Activated CD4-positive, CD25-positive, alpha-beta regulatory T cell treated with anti-CD3 and anti-CD28 coated beads, Interleukin-2, amount 50 U/mL, for 72 hours (primary cell): ENCODE measurements at places on chromosomes 3 and 15.

DNA sequence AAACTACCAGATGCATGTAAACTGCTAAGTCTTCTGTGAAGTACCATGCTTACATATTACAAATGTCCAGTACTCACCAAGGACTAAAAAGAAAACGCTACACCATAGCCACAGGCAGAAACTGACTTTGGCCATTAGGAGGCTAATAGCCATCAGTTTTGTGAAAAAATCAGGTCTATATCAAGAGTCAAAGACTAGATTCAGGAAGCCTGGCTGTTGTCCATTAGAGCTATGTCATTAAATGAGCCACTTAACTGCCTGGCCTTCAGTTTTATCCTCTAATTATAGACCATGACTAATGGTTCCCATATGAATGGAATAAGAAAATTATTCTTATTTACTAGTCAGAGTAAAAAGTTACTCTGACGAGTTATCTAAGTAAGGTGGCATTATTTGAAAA, 144.1 kb downstream of the VPS13C start:
- no peak for DNase-seq

DNA sequence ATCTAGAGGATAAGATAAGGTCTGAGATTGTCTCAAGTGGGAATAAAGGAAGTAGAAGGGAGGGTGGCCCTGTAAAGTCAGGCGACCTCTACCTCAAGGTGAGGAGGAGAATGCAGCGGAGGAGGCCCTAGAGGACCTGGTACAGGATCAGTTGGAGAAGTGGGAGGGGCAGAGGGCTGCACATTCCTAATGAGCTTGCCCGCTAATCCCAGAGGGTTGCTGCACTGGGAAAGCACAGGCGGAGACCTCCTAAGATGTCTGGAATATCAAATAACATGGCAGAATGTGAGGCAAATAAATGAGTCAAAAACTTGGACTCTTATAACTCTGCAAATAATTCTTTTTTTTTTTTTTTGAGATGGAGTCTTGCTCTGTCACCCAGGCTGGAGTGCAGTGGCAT, 30.2 kb upstream of the VPS8 start:
- DNase-seq, result no peak

GRCh38 chr15:99303907-99304306, 52.6 kb downstream of the LRRC28 start:
- no peak for DNase-seq

- no peak for DNase-seq
Measured at GRCh38 chr3:58487140-58487886, 4.6 kb upstream of the KCTD6 start.

GRCh38 chr3:170531657-170532335, 54.1 kb downstream of the SLC7A14 start:
- DNase-seq, result no peak

- DNase-seq, result no peak
Measured at GRCh38 chr3:8584661-8585060, 59.9 kb downstream of the SSUH2 start.

GRCh38 chr15:58521293-58521991, 89.7 kb downstream of the LIPC start:
- no peak for DNase-seq

GRCh38 chr3:105598042-105598796, 231.5 kb downstream of the ALCAM start:
- no peak for DNase-seq

GRCh38 chr3:71055257-71056001, 528.1 kb downstream of the FOXP1 start:
- DNase-seq, result no peak

DNA sequence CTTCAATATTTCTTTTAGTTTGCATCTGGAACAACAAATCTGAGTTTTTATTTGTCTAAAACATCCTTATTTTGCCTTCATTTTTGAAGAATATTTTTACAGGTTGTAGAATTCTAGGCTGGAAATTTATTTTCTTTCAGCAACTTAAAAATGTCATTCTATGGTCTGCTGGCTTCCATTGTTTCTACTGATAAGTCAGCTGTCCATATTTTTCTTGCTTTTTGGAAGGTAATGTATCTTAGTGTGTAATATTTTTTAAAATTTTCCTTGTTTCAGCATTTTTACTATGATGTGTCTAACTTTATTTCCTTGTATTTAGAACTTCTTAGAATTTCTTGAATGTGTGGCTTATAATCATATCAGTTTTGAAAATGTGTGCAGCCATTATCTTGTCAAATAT, 37.0 kb downstream of the SEMA6D start:
- DNase-seq, result no peak

DNA sequence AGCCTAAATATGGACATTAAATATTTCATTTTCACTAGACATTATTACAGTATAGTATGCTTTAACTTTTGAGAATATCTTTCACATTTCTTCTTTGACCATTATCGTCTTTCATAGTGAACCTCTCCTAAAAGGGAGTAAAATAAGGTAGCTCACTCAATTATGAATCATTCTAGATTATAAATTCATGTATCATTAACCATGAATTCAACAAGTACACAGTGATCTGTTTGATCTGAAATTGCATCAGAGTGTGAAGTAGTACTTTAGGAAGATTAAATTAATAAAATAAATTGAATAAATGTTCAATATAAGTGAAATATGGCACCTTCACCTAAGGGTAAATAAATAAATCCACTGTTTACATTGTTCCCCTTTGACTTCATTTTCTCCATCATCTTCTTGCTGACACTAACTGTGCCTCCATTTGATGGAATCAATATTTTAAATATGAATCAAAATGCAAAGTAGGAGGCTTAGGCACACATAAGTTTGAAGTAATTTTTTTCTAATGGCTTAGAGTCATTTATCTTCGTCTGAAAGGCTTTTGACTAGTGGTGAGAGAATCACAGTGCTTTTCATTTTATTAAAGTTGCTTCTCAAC, 174.1 kb upstream of the MDFIC2 start:
- no peak for DNase-seq

DNA sequence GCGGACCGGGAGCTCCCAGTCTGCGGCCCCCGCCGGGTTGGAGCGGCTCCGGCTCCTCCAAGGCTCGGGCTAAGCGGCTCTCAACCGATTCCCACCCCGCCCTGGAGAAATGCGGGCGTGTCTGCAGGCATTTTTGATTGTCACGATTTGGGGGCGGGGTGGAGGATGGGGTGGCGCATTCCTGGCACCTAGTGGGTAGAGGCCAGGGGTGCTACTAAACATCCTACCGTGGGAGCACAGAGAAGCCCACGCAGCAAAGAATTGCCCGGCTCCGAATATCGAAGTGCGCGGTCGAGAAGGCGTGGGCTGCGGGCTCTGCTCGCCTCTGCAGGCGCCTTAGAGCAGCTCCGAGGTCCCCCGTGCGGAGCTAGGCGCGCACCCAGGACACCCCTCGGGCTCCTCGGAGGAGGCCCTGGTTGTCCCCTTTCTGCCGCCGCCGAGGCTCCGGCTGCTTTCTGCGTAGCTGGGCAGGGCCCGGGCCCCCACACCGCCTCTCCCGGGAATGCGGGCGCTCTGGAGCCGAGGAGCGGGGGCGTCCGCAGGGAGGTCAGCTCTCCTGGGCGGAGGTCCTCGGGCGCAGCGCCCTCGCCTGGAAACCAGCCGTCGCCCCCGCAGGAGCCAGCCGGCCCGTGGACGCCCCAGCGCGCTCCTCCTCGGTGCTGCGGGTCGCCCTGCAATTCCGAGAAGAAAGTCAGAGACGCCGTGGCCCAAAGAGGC, 16.5 kb upstream of the LAMP3 start:
- no peak for DNase-seq

DNA sequence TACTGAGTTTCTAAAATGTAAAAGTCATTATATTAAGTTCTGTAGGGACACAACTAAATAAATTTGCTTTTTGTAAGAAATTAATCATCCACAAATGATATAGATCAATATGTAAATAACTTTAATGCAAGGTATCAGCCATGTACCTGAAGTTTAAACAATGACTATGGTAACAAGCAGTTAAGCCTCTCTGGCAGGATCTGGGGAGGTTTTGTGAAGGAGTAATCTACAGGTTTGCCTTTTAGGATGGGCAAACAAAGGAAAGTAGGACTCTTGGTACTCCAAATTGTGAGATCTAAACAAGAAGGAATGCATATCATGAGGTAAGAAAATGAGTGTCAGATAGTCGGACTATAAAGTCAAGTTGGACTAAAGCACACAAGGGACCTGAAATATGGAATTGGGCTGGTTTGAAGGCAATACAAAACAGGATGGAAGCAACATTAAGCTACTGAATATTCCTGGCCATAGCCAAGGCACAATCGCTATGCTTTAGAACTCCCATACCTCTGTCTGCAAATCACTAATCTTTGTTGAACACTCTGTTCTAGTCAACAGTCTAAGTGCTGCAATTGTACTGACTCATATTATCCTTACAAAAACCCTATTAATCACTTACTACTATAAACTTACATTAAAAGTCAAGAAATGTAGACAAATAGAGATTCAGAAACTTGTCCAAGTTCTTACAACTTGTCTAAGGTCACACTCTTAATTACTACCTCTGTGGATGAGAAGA, 412.8 kb downstream of the DIPK2A start:
- no peak for DNase-seq

DNA sequence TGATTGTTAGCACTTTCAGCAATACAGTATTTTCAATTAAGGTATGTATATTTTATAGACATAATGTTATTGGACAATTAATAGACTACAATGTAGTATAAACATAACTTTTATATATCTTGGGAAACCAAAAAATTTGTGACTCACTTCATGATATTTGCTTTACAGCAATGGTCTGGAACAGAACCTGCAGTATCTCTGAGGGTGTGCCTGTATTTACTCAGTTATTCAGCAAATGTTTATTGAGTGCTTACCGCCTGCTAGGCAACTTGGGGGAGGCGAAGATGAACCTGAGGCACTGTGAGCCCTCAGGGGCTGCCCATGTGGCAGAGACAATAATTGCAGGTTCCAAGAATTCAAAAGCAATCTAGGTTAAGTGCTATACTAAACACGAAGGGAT, 144.8 kb downstream of the GABRB3 start:
- no peak for DNase-seq

GRCh38 chr3:13198264-13198879, 125.1 kb upstream of the IQSEC1 start:
- no peak for DNase-seq

- DNase-seq, result peak; percentile 53
Measured at GRCh38 chr3:101466465-101467309, 46.3 kb downstream of the SENP7 start.

- DNase-seq, result no peak
Measured at GRCh38 chr15:29687939-29688505, 134.2 kb downstream of the TJP1 start.

DNA sequence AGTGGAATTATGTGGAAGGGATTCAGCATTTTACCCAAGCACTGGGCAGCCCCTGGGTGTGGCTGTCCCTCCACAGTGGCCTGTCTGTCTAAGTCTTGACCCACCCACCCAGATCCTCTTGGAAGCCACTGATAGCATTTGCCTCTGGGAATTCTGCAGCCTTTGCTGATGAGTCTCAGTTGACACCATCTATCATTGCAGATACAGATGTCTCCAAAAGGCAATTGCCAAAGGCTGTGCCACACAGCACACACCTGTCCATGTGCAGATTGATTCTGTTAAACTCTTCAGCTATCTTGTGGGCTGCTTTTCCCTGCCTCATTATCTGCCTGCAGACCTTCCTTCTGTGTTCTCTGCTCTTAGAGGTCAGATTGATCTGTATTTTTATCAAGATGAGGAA, 18.1 kb downstream of the CX3CR1 start:
- DNase-seq, result no peak

DNA sequence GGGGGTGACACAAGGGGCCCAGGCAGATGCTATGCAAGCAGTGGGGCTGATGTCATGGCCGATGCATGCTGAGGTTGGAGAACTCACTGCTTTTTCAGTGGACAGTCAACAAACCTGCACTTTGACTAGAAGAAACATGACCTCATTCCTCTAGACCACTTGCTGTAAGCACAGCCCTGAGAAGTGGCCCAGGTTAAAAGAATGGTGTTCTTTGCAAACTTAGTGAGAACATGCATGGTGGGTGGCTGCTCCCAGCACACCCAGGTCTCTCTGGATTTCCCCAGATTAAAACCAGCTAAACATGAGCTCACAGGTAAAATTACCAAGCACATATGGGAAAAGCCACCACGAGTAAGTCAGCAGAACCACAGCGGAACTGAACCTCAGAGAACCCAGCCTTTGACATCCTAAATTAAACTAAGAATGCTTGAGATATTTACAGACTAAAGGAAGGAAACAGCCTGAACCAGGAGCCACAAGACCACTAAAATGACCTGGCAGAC, 15.5 kb downstream of the DLEC1 start:
- DNase-seq, result no peak

DNA sequence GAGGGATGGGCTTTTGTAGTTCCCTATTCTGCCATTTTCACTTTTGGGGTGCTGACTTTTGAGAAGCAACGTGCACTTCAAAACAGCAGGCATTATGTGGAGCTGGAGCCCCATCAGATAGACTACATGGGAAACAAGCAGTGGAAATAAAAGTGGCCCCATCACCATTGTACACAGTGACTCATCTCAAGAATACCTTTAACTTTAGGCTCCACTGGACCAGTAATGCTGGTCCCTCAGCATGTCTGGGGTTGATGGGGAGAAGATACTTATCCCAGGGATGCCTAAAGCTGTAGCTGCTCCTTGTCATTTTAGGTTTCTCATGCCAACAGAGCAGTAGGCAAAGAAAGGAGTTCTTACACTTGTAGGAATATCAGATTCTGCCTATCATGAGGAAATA, 45.0 kb downstream of the LSM3 start:
- no peak for DNase-seq

DNA sequence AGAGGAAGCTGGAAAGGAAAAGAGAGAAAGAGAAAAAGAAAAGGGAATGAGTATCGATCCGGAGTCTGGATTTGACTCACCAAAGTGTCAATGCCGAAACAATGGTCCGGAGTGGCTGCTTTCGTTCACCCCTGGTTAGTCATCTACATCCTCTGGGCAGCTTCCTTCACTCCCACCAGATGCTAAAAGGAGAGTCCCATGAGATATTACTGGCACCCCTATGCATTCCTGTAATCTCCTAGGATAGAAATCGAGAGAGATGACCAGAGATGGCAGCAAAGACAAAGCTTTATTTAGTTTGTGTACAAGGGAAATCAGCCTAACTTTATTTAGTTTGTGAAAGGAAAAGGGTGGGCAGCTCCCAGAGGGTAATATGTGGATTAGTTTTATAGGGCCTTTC, 622.2 kb downstream of the ZPLD1 start:
- DNase-seq, result no peak

- DNase-seq, result no peak
Measured at GRCh38 chr3:194439881-194440550, 41.0 kb upstream of the GP5 start.

- no peak for DNase-seq
Measured at GRCh38 chr3:57927916-57928315, 80.3 kb upstream of the FLNB start.

DNA sequence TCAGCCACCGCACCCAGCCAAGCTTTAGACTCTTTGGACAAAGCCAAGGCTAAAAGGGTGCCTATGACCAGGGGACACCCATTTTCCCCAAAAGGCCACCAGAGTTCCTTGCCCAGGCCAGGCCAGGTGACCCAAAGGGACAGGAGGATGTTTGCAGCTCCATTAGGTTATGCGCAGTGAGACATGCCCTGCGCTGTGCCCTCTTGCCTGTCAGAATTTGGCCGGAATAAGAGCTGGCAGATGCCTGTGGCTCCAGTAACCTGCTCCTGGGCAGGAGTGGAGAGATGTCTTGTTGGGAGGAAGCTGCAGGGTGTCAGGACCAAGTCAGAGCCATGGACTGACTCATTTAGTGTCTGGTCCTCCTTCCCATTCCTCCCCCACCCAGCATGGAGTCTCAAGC, 20.5 kb downstream of the DNASE1L3 start:
- no peak for DNase-seq
